NCI-H1436 treated with DMSO at 0.1 percent for 48 hours (cell line): ENCODE measurements at places on chromosomes 1 and 21.

GRCh38 chr1:157831968-157832626 lies 9.5 kb downstream of the CD5L start:
- DNase-seq: no peak

DNA sequence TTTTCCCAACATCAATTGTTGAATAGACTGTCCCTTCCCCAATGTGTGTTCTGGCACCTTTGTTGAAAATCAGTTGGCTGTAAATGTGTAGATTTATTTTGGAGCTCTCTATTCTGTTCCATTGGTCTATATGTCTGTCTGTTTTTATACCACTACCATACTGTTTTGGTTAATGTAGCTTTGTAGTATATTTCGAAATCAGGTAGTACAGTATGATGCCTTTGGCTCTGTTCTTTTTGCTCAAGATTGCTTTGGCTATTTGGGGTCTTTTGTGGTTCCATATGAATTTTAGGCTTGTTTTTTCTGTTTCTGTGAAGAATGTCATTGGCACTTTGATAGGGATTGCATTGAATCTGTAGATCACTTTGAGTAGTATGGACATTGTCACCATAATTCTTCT lies 8.1 kb downstream of the ACOT11 start:
- DNase-seq: no peak

GRCh38 chr1:205813755-205814058 lies 709 bp upstream of the SLC41A1 start:
- no peak for DNase-seq

GRCh38 chr1:106675558-106675957 lies 380.9 kb upstream of the PRMT6 start:
- DNase-seq: no peak

DNA sequence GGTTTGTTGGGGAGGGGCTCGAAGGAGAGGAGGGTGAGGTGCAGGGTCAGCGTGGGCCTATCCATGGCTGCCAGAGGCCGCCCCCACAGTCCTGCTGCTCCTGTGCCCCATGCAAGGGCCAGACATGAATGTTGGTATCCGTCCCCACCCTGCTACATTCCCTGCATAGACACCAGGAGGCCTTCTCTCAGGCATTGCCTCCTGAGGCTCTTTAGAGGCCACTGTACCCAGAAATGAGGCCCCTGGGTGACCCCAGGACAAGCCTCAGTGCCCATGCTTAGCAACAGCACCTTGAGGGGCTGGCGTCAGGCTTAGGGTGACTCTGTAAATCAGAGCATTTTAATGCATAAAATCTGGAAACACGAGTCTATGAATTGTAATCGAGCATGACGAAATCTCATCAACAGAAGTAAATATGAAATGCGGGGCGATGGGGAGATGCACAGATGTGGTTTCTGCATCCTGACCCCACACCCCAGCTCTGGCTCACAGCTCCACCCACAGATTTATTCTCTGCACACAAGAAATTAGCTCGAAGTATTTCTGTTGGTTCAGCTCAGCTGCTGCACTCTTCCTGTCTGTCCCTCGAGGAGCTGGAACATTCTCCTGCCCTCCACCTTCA lies 124.0 kb upstream of the CSF3R start:
- DNase-seq: no peak

- DNase-seq: no peak
Observed at GRCh38 chr1:12159816-12160215, 7.0 kb upstream of the TNFRSF1B start.

DNA sequence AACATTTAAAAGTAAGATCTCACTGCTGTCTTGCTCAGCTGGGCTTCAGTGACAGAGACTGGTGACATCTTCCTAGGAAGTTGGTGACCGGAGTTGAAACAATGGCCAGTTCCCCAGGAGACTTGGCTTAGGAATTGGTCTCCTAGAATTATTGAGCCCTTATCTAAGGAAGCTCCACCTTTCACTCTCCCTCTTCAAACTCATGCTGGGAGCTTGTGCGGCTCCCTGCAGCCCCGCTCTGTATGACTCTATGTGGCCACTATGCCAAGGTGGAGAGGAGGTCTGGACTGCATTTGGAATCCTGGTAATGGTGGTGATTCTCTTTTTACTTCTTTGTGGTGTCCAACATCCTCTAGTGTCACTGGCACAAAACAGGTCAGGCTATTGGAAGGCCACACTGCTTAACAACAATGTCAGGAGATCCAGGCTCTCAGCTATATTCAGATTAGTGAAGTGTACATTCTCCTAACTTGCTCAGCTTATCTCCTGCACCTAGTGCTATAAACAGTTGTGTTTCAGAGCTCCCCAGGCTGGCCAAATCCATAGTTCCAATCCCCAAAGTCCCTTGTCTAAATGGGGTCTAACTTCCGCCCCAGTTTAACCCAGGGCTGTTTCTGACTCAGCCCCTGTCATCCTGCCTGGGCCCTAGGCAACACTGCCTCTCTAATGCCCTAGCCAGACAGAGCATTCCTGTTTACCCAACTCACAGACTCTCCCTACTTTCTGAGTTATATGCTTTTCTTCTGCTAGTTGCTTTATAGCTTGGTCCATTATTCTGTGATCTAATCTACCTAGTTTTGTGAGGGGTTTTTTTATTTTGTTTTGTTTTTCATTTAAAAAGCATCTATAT lies 18.3 kb downstream of the ATP2B4 start:
- DNase-seq: no peak

DNA sequence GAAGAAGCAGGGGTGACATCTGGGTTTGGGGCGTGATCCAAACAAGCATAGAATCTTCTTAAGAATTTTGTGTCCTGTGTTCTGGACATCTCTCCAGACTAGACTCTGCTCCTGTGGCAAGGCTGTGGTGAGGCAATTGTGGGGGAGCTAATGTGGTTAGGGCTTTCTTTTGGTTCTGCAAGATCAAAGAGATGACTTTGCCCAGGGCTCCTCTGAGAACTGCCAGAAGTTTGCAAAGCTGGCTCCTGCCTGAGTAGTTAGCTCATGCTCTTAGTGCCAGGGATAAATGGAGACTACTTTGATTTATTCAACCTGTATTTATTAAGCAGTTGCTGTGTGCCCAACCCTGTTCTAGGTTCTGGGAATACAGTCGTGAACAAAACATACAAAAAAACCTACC lies 34.0 kb upstream of the CRNN start:
- DNase-seq: no peak

DNA sequence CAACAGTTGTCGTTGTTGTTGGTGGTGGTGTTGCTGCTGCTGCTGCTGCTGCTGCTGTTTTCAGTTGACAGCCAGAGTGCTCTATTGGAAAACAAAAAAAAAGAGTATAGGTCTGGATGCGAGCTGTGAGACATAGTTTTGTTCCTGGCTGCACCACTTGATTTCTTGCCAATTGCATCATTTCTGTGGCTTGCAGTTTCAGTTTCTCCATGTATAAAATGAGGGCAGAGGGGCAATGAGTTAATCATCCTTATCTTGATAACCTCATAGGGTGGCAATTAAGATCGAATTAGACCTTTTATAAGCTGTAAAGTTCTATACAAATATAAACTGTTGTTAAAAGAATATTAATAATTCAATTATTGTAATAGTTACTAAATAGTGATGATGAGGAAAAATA lies 156.7 kb downstream of the DMRTA2 start:
- DNase-seq: no peak

DNA sequence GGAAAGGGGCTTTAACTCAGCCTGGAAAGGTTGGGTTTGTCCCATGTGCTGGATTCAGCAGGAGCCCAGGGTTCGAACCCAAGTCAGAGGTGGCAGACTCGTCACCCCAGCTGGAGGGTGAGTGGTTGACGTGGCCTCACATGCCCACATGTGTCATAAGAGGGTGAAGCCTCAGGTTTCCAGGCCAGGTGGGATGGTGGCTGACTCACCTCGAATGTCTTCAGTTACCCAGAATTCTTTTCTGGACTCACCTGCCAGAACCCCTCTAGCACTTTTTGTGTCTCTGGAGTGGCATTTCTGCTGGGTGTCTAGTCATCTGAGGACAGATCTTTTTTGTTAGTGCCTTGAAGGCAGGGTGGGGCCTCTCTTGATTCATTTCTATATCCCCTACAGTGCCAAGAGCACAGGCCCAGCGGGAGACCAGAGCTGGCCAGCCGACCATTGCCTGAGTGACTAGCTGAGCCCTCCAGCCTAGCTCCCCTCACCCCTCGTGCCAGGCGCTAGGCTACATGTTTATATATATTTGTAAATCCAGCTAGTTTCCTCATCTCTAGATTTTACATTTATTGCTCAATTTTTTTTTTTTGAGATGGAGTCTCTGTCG lies 28.1 kb downstream of the IL6R start:
- no peak for DNase-seq

DNA sequence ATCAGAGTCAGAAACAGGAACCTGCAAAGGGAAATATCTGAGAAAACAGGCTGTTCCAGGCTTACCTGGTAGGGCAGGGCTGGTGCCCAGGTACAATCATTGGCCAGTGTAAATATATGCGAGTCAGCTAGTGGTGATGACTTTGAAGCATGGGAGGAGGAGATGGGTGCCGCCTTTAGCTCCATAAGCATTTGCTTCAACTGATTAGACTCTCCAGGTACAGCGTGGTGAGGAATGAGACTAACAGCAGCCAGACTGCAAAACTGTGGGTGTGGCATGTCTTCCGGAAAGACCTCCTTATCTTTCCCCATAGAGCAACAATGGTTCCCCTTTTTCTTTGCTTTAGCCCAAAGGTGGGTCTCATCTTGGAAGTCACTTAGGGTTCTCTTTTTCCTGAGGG lies 137.2 kb downstream of the LRIG2 start:
- DNase-seq: no peak

GRCh38 chr1:220225957-220226356 lies 46.3 kb downstream of the RAB3GAP2 start:
- no peak for DNase-seq

- no peak for DNase-seq
Observed at GRCh38 chr1:205061227-205061626, 18.2 kb downstream of the CNTN2 start.

- DNase-seq: no peak
Observed at GRCh38 chr1:191528275-191528674, 630.0 kb upstream of the RGS18 start.

- no peak for DNase-seq
Observed at GRCh38 chr1:42837709-42838108, 8.7 kb upstream of the ZNF691 start.

GRCh38 chr1:170959385-170959784 lies 24.1 kb downstream of the MROH9 start:
- no peak for DNase-seq

DNA sequence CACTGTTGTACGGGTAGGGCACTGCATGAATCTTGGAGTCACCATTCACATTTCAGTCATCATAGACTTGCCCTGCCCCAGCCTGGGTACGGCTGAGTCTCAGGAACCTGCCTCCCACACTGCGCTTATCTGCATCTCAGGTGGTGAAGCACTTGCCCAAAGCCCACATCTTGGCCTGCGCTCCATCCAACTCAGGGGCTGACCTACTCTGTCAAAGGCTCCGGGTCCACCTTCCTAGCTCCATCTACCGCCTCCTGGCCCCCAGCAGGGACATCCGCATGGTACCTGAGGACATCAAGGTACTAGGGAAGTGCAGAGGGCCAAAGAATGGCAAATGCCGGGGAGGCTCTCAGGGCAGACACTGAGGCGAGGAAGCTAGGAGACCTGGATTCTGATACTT lies 11.7 kb downstream of the RHOC start:
- DNase-seq: no peak

- DNase-seq: no peak
Observed at GRCh38 chr1:4253935-4254334, 353.9 kb upstream of the C1orf174 start.

GRCh38 chr1:62433861-62434617 lies 2.8 kb upstream of the USP1 start:
- no peak for DNase-seq

DNA sequence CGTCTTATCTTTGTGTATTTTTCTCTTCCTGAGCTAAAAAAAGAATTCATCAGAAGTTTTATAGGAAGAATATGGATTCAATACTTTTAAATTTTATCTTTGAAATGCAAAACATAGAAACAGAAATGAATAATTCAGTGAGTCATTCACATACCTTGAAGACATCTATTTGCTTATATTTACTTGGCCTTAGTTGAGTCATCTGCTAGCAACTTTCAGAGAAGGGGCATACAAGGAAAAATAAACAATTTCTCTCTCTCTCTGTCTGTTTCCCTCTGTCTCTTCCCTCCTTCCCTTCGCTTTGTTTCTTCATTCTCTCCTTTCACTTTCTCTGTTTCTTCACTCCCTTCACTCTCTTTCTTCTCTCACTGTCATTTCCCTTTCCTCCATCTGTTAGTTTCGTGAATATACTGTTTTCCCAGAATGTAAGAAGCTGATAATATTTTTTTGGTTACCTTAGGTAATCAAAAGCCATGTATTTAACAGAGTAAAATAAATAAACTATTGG lies 477.2 kb downstream of the BRINP3 start:
- DNase-seq: no peak

DNA sequence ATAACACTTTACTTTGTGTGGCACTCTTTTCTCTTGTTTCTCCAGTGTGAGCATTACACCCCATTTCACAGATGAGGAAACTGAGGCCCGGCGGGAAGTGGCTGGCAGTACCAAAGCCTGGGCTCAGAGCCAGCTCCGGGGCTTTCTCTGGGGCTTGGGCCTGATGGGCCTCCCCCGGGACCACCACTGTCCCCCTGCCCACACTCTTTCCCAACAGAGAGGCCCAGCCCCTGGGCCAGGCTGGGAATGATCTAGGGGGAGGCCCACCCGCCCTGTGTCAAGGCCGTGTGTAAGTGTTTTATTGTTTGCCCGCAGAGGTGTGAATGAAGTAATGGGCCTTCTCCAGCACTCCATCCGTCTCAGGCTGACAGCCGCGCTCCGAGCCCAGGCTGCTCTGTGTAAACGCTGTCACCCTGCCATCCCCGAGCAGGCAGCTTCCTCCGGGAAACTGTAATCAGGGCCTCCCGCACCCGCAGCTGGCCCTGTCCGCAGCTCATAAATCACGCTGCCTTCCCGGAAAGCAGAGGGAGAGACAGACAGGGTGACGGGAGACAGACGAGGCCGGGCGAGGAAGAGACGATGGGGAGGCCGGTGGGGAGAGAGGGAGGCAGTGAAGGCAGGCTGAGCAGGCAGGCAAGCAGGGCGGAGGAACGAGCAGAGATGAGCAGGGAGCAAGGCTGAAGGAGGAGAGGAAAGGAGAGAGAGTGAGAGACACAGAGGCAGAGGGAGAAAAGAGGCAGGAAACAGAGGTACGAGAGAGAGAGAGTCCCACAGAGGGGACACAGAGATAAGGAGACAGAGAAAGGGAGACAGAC lies 109.7 kb upstream of the ZBTB40 start:
- no peak for DNase-seq

DNA sequence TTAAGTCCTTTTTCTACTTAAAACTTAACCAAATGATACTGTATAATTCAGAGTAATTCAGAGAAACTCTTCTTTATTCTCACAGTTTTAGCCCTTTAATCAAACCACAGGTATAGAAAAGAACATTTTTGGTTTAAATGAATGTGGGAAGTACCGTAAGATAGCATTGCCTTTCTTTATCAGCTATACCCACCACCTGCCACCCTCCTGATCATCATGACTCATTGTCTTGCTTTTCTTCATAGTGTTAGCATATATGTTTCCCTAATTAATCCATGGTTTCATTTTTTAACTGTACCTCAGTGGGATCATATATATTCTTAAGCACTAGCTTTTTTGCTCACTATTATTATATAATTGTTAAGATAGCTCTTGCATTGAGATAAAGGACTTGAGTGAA lies 27.5 kb upstream of the ANGPTL1 start:
- DNase-seq: no peak
